Stimulated activated CD4-positive, alpha-beta T cell treated with anti-CD3 and anti-CD28 coated beads, Interleukin-1b, Interleukin-23, amount 100 ng/mL, for 1 hour (primary cell): ENCODE measurements at places on chromosomes 16 and 17.

DNA sequence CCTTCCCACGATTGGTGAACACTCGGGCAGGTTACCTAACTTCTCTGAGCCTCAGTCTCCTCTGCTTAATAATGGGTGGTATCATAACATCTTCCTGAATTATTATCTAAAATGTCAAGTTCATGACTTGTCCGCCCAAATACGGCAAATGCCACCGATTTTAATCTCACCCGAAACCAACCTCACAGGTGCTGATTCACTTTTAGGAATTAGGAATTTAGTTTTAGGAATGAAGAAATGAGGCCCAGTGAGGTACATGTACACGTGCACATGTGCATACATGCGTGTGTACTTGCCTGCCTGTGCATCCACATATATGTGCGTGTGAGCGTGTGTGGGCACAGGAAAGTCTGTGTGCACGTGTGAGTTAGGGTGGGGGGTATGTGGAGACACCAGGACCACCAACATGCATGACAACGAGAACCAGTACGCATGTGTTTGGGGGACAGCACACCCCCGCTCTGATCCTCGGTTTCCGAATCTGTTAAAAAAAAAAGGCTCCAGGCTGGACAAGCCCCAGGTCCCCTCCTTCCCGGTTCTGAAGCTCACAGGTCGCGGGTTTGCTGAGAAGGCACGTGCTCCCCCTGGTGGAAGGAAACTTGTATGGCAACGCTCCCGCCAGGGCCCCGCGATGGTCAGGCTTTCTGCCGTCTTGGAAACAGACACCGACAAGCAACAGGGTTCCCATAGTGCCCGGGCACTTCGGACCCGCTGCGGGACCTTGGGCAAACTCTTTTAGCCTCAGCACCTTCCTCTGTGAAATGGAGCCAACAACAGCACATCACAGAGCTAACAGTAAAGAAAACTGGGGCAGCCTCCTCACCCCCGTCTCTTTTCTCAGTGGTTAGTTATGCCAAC is 219.2 kb downstream of the RBFOX3 start:
- peak; percentile 27 for DNase-seq

GRCh38 chr17:45155483-45155882 is 6.2 kb upstream of the HEXIM2 start:
- no peak for DNase-seq

GRCh38 chr16:13120557-13120956 is 219.2 kb downstream of the SHISA9 start:
- DNase-seq = no peak

DNA sequence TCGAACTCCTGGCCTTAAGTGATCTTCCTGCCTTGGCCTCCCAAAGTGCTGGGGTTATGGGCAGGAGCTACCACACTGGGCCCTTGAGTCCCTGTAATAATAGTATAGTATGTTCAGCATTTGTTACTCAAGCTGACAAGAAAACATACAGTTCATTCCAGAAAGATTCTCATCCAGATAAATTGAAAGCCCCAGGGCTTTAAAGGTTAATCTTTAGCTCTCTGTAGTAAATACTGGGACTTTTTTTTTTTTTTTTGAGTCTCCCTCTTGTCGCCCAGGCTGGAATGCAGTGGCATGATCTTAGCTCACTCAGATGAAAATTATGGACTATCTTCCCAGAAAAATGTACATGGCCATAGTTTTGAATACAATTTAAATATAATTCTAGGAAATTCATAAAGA is 11.0 kb downstream of the BRCA1 start:
- no peak for DNase-seq

DNA sequence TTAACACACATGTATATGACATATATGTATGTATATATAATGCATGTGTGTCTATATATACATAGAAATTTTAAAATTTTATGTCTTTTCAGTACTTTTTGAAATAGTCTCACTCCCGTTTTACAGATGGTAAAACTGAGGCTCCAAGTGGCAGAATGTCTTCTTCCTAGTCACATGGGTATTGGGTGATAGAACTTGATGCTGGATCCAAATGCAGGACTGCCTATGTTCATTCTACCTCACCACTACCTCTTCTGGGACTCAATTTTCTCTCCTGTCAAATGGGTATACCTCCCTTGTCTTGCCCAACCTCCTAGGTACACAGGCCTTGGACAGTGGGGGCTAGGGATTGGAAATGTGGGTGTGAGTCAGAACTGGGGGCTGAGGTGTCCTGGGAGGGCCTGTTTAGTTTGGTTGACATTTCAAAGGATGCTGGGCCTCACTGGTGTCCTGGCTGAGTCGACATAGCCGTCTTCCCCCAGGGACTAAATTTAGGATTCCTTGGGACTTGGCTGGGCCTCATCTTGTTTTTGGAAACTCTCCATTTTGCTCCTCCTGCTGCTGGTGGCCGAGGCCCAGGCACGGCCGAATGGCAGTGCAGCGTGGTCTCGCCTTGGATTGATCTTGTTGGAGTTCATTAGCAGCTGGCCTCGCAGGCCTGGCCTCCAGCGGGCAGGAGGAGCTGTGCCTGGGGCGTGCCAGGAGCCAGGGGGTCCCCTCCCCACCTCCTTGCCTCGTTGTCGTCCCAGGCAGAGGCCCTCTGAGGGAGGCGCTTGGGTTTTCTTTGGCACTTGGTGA is 25.9 kb downstream of the NKD1 start:
- DNase-seq = no peak

DNA sequence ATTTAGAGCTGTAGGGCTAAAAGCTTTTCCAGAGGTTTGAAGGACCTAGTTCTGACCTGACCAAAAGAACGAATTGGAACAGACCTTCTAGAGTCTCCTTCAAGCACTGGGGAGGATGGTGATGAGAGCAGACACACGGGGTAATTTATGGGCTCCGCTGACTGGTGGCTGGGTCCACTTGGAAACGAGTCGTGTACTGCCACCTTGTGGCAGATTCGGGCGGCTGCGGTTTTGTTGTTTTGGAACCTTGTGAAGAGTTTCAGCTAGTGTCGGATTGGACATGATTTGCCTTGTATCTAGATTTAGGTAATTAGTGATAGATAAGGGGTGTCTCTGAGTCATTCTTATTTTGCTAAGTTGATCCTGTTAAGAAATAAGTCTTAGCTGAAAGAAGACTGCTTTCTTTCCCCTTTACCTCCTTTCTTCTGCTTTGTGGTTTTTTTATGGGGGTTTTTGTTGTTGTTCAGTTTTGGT is 98.9 kb downstream of the AATF start:
- DNase-seq = peak; percentile 59

DNA sequence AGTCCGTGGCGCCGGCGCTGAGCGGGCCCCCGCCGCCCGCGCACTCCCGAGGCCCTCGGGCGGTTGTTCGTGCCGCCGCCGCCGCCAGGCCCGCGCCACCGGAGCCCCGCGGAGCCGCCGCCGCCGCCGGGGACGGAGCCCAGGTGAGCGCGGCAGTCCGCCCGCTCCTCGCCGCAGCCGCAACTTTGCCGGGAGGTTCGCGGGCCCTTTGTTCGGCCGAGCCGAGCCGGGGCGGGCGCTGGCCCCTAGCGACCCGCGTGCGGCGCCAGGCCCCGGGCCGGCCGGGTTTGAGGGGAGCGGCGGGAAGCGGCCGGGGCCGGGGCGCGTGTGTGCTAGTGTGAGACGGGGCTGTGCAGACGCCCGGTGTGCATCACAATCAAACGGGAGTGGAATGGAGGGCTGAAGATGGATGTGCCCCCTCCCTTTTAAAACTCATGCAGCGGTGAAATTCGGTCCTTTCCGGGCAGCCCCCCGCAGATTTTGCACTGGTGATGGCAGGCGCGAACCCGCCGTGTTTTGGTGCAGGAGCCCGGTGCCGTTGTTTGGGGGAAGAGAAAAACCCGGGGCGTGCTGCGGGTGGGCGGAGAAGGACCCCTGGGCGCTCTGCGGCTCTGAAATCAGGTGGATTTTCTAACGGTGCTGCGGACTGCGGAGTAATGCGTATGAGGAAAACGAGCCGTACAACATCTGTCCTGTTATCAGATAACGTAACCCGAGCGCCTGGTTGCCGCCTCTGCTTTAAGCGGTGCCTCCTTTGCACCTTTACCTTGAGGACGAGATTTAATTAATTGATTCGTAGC is 823 bp downstream of the TNRC6C start:
- no peak for DNase-seq

DNA sequence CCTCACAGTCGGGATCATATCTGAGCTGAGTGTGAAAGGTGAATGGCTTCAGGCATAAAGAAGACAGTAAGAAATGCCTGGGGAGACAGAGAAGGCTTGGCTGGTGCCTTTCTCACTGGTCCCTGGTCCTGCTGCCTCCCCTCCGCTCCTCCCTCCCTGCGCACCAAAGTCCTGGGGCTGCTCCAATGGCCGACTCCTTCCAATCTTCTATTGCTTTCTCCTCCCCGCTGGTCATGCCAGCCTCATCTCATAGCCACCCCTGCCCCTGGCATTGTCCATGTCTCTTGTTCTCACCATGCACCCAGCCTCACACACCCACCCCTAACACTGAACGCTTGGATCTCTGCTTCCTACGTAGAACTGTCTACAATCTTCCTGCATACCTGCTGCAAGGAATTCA is 18.0 kb downstream of the TLE7 start:
- no peak for DNase-seq
